Stimulated activated CD8-positive, alpha-beta memory T cell treated with anti-CD3 and anti-CD28 coated beads, Interleukin-4, amount 100 ng/mL, for 48 hours (primary cell): ENCODE measurements at places on chromosomes 5 and 9.

DNA sequence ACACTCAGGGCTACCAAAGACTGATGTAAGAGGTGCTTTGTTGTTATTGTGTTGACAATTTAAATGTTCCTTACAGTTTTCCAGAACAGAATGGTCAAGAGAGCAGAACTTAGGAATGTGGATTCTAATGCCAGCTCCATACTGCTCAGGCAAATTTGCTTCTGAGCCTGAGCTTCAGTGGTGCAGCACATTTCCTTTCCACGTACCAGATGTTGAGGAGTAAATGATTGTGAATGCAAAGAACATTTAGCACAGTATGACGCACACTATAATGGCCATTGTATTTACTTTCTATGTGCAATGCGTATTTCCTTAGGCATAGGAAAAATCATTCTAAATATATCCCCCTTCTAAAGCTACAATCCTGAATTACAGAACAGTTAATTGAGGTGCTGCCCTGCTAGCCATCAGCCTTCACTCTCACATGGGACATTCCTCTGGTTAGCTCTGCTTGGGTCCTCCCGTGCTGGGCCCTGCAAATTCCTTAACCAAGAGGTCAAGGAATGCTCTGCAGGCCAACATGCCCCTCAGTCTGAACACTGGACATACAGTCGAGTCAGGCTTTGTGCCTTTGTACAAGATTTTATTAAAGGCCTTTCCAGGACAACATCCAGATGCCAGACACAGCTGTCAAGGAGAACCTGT, 21.1 kb upstream of the TMEM174 start:
- no peak for DNase-seq

DNA sequence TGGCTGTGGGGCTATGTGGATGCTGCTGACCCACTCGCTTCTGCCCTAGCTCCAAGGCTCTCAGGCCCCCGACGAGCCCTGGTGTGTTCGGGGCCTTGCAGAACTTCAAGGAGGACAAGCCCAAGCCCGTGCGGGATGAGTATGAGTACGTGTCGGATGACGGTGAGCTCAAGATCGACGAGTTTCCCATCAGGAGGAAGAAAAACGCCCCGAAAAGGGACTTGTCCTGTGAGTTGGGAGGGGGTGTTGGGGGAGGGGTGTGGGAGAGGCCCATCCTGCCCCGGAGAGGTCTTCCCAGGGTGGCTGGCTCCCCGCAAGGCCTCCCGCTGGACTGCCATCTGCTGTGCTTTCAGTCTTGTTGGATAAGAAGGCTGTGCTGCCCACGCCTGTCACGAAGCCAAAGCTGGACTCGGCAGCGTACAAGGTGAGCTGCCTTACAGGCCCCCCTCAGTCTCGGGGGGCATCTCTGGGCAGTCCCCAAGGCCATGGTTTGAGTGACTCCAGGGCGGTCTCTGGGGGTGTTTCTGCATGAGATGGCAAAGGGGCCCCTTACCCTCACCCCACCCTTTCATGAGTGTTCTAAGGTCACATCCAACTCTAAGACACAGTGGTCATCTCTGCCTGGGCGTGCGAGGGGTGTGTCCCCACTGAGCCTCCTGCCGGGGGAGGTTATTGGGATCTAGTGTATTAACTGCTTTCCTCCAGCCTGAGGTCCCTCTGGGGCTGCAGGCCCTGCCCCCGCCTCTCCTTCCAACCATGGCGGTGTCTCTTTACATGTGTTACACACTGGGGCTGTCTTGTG, 89.5 kb downstream of the PHF2 start:
- no peak for DNase-seq

DNA sequence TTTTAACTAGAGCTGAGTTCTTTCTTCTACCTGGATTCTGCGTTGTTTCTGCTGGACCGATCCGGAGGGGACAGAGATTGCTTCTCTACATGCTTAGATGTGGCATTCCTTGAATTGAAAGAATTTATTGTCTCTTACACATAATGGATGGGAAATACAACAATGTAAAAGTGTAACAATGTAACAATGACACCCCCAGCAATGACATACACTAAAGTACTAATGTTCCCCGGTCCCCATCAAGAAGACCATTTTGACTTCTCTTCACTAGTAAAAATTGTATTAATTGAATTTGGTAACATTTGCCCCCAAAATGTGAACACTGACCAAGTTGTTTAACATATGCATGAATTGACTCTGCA, 760.2 kb downstream of the TAF11L14 start:
- no peak for DNase-seq

DNA sequence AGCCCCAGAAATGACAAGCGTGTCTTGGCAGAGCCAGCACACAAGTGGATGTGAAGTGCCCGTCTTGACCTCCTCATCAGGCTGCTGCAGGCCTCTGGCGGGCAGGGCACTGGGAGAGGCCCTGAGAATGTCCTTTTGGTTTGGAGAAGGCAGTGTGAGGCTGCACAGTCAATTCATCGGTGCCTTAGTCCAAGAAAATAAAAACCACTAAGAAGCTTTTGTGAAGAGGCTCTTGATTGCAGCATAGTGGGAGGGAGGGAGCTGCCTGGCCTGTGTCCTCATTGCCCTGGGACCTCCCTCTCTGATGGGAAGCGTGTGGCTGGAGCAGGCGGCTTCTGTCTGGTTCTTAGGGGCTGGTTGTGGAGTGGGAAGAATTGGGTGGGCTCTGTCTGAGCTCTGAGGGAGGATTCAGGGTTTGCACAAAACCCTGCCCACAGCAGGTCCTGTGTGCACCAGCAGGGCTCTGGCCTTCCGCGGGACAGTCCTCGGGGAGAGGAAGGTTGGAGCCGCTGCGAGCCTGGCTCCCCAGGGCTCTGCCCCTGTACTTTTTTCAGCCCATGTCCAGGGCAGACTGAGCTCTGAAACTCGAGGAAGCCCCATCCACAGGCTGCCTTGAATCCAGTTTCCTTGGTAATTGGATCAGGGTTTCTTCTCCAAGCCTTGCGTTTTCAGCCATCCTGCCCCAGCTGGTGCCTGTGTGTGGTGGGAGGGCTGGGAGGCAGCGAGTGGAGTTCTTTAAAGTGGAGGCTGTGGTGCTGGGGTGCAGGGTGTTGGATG, 1.1 kb downstream of the HRCT1 start:
- no peak for DNase-seq

DNA sequence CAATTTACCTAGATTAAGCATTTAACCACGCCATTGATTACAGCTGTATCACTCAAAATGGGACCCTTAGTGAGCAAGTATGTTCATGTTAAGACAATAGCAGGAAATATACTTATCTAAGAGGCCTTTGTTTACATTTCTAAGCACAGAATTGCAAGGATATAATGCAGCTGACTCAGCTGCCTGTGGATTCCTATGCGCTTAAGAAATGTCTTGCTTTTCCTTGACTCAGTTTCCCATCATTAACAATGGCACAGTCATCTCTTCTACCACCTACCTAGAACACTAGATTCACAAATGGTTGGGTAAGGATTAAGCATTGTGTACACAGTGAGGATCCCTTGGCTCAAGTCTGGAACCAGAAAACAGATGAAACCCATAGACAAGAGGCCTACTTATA, 163.8 kb downstream of the TSSK1B start:
- DNase-seq = no peak

- DNase-seq = no peak
These were observed 86.2 kb upstream of the CDH9 start for GRCh38 chr5:27124590-27124989.

GRCh38 chr5:172730981-172731679, 39.9 kb downstream of the DUSP1 start:
- DNase-seq = no peak

DNA sequence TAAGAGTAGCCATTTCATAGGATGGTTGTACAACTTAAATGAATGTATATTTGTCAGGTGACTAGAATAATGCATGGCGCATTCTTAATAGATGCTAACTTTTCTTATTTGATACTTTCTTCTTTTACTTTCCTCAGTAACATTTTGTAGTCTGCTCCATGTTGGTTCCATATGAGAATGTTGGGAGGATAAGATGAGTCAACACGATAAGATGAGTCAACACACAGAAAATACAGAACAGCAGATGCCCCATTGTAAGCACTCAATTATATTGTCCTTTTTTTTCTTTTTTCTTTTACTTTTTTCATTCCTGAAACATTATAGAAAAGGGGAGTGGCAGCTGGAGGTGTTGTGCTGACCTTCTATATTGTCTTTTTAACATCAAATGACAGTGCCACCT, 92.3 kb upstream of the SPATA31C2 start:
- DNase-seq = no peak

GRCh38 chr5:137667341-137667740, 68.5 kb downstream of the KLHL3 start:
- DNase-seq = no peak

DNA sequence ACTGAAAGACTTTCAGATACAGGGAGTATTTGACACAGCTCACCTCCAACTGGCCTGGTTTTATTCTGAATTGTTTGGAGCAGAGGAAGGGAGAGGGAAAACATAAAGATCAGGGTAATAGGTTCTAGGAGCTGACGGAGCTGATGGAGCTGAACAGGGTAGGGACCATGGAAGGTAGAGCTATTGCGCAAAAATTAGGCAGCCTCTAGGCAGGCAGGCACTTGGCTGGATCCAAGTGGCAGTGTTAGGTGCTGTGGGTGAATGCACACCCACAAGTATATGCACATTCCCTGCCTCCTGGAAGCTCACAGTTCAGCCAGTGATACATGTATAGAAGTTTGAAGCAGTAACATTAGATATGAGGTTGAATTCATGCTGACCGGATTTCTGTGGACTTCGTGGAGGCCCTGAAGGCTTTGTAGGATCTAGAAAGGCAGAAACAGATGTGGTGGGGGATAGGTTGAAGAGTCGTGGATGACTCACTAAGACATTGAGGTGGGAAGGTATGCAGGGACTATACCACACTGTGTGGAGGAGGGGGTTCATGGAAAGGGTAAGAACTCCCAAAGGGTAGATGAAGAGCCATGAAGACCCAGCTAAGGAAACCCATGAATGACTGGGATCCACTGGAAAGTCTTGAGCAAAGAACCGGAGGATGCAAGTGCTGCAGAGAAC, 50.8 kb downstream of the WWC1 start:
- DNase-seq = no peak

DNA sequence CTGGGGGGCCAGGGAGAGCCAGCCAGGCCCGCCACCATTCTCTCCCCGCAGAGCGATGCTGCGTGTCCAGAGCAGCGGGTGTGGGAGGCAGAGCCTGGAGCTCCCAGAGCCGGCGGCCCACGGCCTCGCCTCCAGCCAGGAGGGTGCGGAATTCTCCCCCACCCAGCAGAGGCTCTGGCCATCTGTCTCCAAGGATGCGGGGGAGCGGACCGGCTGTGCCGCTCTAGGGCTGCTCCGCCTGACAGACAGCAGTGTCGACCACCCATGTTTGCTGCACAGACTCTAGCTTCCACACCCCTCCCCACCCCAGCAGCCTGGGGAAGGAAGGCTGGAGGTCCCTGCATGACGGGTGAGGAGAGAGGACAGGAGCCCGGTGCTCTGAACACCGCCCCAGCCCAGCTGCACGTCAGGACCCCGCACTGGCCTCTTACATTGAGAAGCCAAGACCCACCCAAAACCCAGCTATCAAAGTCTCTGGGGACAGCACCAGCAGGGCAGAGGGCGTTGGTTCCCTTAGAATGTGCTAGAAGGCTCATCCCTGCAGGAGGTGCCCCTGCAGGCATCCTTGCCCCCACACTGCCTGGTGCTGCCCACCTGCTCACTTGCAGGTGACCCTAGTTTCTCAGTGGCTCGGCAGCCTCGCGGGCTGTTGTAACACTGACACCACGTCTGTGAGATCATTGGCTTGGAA, 29.7 kb upstream of the FCN1 start:
- DNase-seq = no peak

DNA sequence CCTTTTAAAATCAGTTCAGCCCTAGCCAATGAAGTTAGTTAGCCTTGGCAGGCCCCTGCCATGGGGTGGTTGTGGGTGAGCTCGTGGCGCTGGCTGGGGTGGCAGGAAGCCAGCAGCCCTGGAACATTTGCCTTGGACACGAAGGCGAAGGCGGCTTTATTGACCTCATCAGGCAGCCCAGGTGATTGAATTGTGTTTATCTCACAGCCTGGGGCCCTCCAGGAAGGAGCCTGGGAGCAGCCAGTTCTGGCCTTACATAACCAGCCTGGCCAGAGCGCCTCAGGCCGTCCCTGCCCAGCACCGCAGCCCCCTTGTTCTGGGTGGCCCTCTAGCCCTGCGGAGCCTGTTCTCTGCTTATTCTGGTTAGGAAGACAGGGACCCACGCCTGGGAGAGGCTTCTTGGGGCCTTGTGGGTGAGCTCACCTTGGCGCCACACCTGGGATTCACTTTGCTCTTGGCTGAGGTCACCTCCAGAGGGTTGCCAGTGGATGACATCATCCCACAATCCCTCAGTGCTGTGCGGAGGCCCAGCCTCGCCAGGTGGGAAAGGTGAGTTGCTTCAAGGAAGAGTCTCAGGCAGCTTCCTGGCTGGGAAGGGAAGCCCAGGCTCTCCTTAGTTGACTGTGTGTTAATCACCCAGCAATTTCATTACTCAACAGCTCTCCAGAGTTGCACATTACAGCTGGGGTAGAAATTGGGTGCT, 54.4 kb upstream of the RPL26L1 start:
- DNase-seq = no peak

DNA sequence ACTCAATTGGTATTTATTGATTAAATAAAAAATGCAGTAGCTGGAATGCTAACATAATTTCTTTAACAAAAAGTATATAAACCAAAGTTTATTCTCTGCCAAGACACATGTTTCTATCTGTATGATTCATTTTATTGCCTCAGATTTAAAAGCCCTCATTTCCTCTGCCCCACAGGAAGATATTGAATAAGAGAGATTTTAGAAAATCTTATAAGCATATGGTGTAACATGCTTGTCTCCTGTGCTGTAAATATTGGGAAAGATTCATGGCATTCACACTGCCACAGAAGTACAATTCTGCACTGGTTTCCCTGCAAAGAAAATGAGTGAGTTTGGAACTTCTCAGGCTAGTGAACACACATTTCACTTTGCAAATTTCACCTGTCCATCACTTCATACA, 134.9 kb upstream of the FBXL7 start:
- DNase-seq = no peak

DNA sequence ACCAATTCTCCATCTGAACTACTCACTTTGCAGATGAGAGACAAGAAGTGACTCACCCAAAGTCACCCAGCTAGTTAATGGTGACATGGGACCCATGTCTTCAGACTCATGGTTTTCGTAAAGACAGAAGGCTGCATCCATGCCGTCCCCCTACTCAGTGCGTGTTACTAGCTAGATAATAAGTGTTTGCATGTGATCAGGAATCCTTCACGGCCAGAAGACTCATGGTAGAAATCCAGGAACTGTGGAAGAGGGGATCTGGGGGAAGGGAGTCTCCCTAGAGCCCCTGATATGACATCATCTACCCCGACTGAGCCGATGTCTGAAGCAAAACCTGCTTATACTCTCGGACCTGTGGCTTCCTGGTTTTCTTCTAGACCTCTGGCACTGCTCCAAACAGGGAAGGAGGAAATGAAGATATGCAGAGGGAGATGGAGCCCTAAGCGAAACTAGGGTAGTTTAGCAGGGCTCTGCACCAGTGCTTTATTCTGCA, 3.3 kb downstream of the RNF183 start:
- DNase-seq = no peak

GRCh38 chr5:154962494-154962893, 21.6 kb downstream of the MRPL22 start:
- DNase-seq = no peak

GRCh38 chr9:77750284-77750683, 102.2 kb upstream of the GNA14 start:
- no peak for DNase-seq

DNA sequence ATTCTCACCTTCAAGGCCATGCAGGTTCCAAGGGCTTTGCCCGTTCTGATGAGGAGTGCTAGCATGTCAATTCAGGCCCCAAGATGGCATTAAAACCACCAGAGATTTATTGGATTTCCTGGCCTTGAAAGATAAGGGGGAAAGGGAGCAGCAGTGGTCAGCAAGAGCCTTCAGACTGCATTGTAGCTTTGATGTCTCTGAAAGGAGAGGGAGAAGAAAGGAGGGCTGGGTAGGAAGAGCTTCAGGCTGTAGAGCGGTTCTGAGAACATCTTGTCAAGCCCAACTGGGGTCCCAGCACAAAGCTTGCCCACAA, 41.8 kb upstream of the FGF1 start:
- DNase-seq = no peak
